ENCODE measurements at places on chromosomes 1 and 21.

GRCh38 chr1:202076050-202076511 lies 46.6 kb upstream of the GPR37L1 start:
- DNase-seq, result peak; percentile 20

DNA sequence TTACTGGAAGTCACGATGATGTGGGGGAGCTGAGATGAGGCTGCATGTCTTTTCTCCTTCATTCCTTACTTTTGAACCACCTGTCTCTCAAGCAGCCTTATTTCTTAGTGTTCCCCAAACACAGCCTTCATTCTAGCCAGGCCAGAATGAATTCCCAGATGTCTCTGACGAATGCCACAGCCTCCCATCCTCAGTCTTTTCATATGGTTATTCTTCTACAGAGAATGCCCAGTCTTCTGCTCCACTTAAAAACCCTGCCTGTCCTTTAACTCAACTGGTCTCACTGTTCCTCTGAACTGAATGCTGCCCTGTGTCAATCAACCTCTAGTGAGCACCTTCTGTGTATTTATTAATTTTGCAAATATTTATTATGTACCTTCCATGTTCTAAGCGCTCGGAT lies 156.2 kb downstream of the PLA2G4A start:
- DNase-seq, result no peak

DNA sequence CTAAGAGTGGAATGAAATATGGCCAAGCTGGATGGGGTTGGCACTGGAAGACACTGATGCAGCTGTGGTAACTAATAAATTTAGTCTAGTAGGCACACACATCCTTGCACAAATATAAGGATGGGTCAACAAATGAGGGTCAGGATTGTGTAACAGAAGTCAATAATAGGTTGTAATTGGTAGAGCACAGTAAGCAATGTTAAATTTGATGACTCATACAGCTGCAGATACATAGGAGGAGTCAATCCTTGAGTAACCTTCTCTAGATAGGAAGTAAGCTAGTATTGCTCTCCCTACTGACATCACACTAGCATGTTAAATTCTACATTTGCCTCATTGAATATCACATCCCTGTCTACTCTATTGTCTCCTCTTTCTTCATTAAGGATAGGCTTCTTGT lies 332.1 kb downstream of the PTPRC start:
- peak; percentile 46 for DNase-seq

- DNase-seq, result no peak
These were observed 28.2 kb downstream of the TFB2M start for GRCh38 chr1:246537887-246538286.

- no peak for DNase-seq
These were observed 39.7 kb upstream of the MAP10 start for GRCh38 chr1:232765542-232765941.

Measured in mesenchymal stem cell (in vitro differentiated cells and primary cell).